HepG2 (cell line): ENCODE measurements at places on chromosomes 2 and 18. TPM values are rescaled to one million over a fixed set of nuclear protein-coding genes. Genes with fewer than 3 reads are reported as not detected.
A peak's percentile ranks its signal among the peaks of the same experiment; 100 is the strongest.

Gene PRKAG3
- polyA plus RNA-seq = not detected in 2 replicates

Gene SCYGR4
- polyA plus RNA-seq = not detected in 2 replicates

Gene CCDC150
- polyA plus RNA-seq = 10.2 and 14.9 TPM in 2 replicates

Gene LOXL3
- 6.5 and 7.2 TPM in 2 replicates for polyA plus RNA-seq

Gene MYCN
- not detected in 2 replicates for polyA plus RNA-seq

Gene NXPH2
- not detected in 2 replicates for polyA plus RNA-seq

Gene RTN4
- 100 and 133 TPM in 2 replicates for polyA plus RNA-seq

Gene KCNG2
- not detected in 2 replicates for polyA plus RNA-seq

Gene TFPI
- polyA plus RNA-seq = 404 and 436 TPM in 2 replicates

Gene ALKAL2
- 1.7 and 2.9 TPM in 2 replicates for polyA plus RNA-seq

- no peak for DNase-seq
Measured at GRCh38 chr2:30679426-30680088, 127.7 kb downstream of the CAPN13 start.

GRCh38 chr2:102116630-102117471, 25.7 kb upstream of the IL1R1 start:
- no peak for DNase-seq

DNA sequence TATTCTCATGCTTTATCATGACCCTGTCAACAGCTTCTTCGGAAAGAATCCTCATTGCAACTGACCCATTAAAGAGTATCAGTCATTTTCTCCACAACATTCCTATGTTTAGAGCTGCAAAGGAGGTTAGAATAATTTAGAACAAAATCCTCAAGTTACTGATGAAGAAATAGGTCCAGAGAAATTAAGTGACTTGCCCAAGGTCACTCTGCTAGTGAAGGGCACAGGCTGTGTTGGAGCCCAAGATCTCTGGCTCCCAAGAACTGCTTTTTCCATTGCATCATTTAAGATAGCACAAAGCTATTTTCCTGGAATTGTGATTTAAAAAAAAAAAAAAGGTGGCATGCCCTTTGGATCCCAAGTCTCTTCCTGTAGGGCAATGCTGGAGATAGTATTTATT, 9.6 kb downstream of the IRS1 start:
- DNase-seq = no peak

DNA sequence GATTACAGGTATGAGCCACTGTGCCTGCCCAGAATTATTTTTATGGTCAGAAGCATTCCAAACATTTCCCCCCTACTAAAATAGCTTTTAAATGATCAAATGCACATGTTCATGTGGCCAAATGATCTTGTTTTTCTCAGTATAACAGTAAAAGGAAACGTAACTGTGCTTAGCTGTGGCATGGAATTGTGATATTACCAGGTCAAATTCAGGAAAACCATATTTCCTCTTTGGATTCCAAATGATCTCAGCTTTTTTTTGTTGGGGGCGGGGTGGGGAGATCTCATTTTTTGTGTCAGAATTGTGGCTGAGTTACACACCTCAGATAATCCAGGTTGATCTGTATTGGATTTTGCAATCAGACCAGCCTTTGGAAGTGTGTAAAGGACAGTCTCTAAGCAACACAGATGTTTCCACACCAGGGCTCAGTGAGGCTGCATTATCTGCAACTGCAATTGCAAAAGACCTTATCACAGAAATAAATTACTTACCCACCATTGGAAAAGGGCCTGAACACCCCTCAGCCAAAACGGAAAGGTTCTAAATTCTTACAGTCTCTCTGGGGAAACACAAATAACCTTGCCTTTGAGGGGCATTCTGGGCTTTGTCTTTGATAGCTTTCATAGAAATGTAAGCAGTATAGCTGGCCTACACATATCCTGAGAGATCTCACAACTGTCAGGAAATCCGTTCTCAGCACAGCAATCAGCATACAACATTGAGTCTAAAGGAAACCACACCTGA, 8.4 kb downstream of the CASP10 start:
- peak; percentile 46 for DNase-seq

DNA sequence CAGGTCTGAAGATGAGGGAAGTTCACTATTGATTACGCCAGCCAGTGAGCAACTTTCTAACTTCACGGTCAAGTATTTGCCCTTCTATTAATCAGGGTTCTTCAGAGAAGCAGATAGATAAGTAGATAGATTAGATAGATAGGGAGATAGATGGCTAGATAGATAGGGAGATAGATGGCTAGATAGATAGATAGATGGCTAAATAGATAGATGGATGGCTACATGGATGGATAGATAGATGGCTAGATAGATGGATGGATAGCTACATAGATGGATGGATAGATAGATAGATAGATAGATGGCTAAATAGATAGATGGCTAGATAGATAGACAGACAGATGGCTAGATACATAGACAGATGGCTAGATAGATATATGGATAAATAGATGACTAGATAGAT, 4.8 kb upstream of the INPP5D start:
- no peak for DNase-seq

DNA sequence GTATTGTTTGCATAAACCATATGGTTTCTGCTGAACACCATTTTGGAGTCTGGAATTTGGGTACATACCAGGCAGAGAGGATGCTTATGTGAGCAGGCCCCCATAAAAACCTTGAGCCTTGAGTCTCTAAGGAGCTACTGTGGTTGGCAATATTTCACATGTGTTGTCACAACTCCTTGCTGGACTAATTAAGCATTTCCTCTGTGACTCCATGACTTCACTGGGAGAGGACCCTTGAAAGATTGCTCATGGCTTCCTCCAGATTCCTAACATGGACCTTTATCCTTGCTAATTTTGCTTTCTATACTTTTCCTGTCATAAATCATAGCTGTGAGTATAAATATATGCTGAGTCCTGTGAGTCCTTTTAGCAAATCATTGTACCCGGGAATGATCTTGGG, 7.6 kb upstream of the COQ10B start:
- no peak for DNase-seq

DNA sequence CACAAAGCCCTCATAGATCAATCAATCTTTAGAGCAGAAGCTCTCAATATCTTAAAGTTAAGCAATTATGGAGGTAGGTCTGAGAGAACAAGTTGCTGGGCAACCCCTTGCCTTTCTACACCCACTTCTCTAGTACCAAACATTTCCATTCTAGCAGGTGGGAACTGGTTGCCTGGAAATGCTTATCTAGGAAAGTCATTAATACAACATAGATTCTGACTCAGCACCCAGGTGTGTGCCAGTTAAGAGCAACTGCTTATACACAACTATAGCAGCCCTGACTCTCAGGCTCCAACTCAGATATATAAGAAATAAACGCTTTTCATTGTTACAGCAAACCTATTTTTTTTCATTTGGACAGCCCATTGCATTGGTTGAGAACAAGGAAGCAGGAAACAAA, 237.7 kb downstream of the IRS1 start:
- peak; percentile 21 for DNase-seq

GRCh38 chr2:146661473-146662096, 1183.2 kb upstream of the ACVR2A start:
- DNase-seq = peak; percentile 23

DNA sequence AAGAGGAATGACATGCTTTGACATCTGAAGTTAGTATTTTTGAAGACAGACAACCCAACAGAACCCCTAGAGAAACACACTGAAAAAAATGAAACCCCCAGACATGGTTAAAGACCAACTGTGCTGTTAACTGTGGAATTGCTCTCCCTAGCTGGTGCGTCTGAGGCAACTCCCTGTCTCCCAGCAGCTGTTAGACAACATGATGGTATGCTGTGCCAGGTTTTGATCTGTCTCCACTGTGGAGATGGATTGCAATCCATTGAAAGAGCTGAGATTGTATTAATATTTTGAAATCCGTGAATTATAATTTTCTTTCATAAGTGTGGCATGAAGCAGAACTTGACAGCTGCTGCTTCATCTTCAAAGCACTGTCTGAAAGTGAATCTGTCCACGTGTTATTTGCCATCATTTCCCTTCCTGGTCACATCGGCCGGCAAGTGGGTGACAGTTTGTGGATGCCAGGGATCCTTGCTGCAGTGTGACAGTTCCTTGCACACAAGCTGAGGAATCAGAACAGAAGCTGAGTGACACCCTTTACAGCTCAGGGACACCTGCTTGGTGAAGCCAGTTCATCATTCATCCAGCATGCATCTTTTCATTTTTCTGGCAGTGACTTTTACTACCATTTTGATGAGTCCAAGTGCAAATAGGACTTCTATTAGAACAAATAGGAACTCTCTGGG, 58.2 kb upstream of the ACSL3 start:
- DNase-seq = no peak

DNA sequence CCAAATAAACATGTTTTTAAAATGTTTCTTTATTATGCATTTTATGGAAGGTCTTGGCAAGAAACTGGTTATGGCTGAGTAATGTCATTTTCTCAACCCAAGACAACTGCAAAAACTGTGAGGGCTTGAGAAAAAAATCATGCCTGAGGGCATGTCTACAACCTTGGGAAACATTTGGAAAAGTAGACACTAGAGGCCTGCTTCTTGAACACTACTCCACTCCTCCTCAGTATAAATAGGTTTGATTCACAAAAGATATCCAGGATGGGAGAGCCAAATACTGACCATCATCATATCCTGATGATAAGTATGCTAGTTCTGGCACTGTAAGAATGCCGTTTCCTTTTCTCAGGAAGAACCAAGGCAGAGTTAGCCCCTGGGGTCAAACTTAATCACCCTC, 71.1 kb downstream of the OSR1 start:
- DNase-seq = no peak

GRCh38 chr2:195428673-195429072, 228.4 kb upstream of the SLC39A10 start:
- DNase-seq = no peak

DNA sequence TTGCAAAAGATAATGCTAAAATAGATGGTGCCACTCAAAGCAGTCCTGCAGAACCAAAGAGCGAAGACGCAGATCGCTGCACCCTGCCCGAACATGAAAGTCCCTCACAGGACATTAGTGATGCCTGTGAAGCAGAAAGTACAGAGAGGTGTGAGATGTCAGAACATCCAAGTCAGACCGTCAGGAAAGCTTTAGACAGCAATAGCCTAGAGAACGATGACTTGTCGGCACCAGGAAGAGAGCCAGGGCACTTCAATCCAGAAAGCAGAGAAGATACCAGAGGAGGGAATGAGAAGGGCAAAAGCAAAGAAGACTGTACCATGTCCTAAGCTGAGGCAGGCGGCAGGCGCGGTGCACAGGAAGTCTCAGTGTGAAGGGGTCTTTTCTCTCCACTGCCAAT, 34.8 kb upstream of the RBM44 start:
- no peak for DNase-seq

- DNase-seq = peak; percentile 84
Measured at GRCh38 chr2:231052494-231053451, 3.9 kb upstream of the PSMD1 start.

GRCh38 chr2:7012141-7012764, 95.0 kb downstream of the RNF144A start:
- no peak for DNase-seq

GRCh38 chr2:70531419-70532086, 22.1 kb downstream of the TGFA start:
- DNase-seq = no peak

- DNase-seq = no peak
Measured at GRCh38 chr18:51323961-51324360, 126.5 kb upstream of the MEX3C start.

DNA sequence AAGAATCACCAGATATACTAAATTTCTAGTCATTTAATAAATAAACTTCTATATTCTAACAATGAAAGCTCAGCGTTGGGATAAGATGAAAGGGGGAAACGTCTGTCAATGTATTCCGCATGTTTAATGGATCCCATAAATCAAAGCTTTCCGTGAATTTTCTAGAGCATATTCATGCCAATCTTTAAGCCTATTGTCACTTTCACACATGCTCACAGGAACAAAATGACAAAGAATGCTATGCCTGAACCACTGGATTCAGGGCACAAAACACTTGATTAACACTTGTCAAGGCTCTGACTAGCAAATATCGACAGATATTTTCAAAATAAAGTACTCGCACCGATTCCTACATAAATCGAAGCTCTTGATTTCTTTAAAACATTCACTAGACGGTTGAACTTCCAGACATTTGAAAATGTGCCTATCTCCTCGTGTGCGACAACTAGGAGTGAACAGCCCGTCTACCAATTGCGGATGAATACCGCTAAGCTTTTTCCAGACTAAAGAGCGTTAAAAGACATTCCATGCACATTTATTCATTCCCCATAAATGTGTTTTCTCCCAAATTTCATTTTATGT, 1.8 kb downstream of the TLK1 start:
- DNase-seq = no peak

- peak; percentile 51 for DNase-seq
Measured at GRCh38 chr2:62736899-62737559, 31.5 kb downstream of the EHBP1 start.

- DNase-seq = no peak
Measured at GRCh38 chr2:42338567-42339190, 22.3 kb downstream of the COX7A2L start.

- DNase-seq = no peak
Measured at GRCh38 chr18:57436965-57437333, 1.8 kb downstream of the ONECUT2 start.

DNA sequence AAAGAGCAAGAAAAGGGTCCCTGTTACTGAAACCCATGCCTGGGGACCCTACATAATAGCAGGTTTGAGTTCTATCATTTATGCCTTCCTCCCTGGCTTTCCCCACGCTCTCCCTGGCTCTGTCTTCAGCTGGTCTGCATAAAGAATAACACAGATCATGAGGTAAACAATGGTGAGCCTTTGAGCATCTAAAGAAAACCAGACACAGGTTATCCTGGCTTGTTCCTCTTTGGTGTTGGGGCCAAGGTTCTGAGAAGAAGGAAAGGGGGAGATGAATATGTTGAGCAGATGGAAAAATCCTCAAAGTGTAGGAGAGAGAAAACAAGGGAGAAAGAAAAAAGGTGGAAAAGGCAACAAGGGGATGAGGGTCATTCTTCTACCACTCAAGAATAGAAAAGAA, 127.3 kb downstream of the CABYR start:
- no peak for DNase-seq

DNA sequence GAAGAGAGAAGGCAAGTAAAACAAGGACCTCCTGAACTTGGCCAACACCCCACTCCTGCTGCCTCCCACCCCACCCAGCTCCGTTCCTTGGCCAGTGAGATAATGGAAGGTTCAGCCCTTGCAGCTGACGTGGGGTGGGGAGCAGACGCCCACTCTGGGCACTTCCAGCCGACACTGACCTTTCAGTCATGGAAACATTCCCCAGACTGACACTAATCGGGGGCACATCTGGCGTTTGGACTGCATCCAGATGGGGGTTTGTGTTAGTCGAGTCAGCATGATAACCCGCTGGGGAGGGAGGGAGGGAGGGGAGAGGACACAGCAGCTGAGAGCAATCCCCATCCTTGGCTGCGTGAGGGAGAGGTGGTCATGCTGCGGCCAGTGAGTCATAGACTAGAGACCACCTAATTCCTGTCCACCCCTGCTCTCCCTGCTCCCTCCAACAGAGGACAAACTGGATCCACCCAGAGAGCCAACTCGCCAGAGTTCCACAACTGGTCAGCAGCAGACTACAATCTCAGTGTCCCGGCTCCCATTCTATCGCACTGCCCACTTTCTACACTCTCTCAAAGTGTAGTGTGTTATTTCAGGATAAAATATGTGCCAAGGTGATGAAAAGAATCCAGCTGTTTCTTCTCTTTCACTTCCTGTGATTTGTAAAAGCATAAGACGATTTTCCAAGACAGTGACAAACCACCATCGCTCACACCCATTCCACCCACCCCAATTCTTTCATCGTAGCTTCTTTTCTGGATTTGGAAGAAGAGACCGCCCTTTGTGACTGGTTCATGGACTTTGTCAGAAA, 115.4 kb upstream of the PKDCC start:
- DNase-seq = no peak
